ENCODE measurements at places on chromosomes 4 and X.
A peak's percentile ranks its signal among the peaks of the same experiment; 100 is the strongest.

DNA sequence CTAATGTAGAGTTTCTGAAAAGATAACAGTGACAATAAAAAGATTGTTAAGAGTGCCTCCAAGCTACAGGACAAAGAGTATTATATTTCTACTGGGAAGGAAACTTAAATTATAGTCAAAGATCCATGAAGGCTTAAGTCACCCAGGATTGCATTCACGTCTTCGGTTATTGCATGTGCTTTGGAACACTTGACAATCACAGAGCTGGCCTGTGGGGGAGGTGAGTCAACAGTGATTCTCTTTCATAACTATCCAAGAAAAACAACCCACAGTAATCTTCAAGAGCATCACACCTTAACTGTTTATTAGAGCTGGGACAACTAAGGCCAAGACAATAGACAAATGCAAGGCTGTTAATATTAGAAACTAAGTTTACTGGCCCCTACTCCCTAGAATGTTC, 40.3 kb downstream of the PDGFC start:
- no peak for DNase-seq

- DNase-seq = no peak
Measured at GRCh38 chr4:75016472-75016871, 83.6 kb downstream of the PARM1 start.

- peak; percentile 40 for DNase-seq
Measured at GRCh38 chrX:56797574-56798338, 68.7 kb downstream of the NBDY start.

DNA sequence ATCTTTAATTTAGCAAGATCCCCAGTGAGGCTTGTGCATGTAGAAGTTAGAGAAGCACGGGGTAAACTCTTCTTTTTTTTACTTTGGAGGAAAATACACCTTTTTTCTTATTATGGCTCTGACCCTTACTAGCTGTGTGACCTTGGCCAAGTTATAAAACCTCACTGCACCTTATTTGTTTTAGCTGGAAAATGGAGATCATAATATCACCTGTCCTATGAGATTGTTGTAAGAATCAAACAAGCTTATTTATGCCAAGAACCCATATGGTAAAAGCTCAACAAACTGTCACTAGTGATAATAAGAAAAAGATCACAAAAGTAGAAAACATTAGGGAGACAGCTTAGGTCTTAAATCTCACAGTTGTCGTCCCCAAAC, 126.6 kb downstream of the PTTG2 start:
- no peak for DNase-seq

DNA sequence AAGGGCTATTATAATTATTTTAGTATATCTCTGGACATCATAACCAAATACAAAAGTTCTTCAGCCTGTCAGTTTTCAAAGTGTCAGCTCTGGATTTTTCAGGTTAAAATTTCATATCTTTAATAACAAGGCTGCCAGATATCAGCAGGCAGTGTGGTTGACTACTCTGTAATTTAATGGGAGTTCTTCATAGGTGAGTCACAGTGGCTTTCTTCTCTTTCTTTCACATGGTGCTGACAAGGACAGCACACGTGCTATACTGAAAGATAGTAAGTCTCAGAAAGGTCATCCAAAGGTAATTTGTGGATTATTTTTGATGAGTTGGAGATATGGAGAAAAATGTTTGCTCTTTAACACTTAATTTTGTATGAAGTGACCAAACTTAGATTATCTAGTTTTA, 43.2 kb downstream of the GALNT7 start:
- no peak for DNase-seq

Measured in SK-N-SH (cell line).